ENCODE measurements at places on chromosomes 11 and 22. TPM values are rescaled to one million over a fixed set of nuclear protein-coding genes. Genes with fewer than 3 reads are reported as not detected.
A peak's percentile ranks its signal among the peaks of the same experiment; 100 is the strongest.

- DNase-seq = no peak
Measured at GRCh38 chr22:31852691-31853421, 91.5 kb upstream of the YWHAH start.

DNA sequence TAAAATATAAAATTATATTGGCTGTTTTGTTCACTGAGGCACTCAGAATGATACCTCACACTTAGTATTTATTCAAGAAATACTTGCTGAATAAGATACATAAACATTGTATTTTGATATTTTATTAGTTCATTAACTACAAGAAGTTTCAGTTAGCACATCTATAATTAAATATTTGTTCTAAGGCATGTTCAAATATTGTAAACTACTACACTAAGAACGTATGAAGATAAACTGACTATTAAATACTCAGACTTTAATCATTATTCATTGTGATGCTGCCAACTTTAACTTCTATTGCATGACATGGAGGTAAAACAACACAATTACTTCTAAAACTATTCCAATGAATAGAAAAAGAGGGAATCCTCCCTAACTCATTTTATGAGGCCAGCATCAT, 129.5 kb downstream of the ATG16L2 start:
- no peak for DNase-seq

- no peak for DNase-seq
Measured at GRCh38 chr11:68064926-68065325, 26.1 kb downstream of the TCIRG1 start.

Gene SERPING1
- 118 TPM for total RNA-seq

- no peak for DNase-seq
Measured at GRCh38 chr11:67441098-67441563, 2.1 kb downstream of the CORO1B start.

Gene KCNK7
- total RNA-seq = 0.81 TPM

DNA sequence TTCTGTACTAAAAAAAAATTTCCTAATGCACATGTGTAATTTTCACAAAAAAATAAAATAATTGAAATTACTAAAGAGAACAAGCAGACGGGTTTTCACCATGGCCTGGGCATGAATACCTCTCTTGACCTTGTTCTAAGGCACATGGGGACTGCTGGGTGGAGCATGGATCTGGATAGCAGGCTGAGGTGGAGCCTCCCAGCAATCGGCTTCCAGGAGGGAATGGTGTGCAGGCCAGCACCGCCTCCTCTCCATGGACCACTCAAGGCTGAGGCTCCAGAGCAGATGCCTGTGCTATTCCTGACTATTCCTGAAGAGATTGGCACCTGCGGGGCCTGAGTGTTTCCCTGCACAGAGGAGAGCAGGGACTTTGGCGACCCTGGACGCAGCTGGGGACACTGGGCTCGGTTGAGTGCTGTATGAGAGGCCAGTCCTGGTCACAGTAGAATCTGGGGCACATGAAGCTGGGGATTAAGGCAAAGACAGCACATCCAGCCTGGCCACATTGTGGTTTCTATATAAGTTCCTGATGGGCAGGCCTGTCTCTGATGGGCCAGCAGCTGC, 963.6 kb downstream of the BRD1 start:
- DNase-seq = no peak

GRCh38 chr11:75578977-75579376, 16.9 kb downstream of the SERPINH1 start:
- DNase-seq = no peak

- DNase-seq = peak; percentile 29
Measured at GRCh38 chr11:1570896-1571759, 943 bp downstream of the DUSP8 start.

DNA sequence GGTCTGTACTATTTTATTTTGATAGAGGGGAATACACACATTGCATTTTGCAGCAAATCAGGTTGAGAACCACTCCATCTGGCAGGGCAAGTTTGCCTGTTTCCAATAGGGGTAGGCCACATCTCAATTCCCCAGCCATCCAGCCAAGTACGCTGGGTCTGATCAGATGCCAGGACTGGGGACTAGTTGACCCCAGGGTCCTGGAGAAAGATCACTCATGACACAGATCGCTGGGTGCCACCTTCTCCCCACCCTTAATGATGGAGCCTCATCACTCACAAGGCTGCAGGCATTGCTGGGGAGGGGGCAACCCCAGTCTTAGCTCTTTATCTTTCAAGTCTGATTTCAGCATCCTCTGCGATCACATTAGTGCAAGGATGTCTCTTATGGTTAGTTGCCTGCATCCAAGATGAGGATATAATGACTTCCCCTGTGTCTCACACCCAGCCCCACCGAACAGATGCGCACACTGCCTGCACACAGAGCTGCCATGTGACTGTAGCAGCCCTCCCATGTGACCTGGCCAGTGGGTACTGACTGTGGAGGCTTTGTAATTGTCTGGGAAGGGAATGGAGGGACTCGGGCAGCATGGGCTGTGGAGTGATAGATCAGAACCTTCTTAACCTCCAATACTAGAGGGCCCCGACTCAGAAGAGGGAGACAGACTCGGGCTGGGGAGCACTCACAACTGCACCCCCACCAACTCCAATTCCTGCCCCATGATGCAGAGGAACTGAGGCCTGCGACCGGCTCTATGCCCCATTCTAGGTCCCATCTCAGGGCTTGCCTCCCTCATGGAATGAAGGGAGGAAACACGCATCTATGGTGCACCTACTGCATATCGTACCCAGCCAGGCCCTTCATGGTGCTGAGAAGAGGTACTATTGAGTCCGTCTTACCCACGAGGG, 155.8 kb downstream of the DSCAML1 start:
- no peak for DNase-seq

Gene ZC3H12C
- 16.1 TPM for total RNA-seq

DNA sequence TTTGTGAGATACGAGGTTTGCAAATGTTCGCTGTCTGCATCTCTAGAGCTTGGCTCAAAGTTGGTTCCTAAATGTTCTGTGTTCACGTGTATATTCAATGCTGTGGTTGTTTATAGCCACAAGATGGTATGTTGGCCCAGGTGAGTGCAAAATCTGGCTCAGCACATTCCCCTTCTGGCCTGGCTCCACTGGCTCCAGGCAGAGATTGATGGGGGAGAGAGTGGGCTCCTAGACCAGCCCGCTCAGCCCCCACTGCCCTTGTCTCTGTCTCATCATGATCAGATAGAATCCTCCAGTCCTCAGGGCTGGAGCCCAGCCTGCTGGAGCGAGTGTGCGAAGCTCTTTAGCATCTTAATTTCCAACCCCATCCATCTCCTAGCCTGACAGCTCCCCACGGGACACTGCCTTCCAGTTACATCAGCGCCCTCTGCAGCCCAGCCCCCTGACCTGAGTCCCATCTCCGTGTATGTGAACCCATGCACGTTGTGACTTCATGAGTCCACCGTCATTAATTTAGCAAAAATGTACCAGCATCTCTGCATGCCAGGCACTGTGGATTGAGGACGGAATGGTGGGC, 2.0 kb downstream of the P2RX3 start:
- DNase-seq = no peak

DNA sequence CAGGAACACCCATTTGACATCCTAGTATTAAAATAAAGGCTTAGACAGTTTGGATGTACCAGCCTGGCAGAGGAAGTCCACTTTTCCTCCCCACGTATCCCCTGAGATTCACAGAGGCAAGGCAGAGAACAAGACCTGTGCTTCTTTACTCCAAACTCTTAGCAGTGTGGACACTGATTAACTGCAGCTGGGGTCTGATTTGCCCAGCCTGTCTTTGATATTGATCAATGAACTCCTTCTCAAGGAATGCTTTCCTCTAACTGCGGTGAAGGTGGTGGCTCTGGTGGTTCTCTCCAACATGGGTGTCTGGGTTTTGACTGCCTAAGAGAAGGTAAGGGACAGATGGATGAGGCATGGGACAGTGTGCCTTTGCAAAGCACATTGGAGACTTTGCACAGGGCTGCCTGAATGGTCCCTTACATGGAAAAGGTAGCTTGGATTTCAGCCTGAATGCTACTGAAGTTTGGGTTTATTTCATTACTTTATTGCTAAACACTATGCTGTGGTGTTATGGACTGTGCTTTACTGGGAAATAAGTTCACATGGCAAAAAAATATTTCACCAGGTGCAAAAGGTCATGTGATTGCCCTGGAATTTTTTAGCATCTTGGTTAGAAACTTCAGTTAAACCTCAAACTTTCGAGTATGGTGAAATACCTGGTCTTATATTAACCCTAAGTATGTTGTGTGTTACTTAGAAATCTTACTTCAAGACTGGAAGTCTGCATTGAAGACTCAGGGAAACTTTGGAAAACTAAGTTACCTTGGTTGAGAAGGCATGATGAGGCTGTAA, 1.8 kb downstream of the GAS2 start:
- no peak for DNase-seq

- DNase-seq = no peak
Measured at GRCh38 chr22:20918663-20919218, 1.5 kb downstream of the CRKL start.

DNA sequence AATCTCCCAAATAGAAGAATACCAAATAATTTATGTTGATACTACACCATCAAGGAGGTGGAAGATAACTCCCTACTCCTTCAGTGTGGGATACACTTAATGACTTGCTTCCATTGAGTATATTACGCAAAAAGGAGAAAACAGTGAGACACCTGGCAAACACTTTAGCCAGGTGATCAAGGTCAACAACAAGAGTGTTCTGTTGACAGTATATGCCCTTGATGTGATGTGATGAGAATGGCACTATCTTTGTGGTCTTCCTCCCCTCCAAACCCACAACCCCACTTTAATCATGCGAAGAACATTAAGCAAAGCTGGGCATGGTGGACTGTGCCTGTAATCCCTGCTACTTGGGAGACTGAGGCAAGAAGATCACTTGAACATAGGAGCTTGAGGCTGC, 26.0 kb downstream of the MAPK1 start:
- DNase-seq = no peak

DNA sequence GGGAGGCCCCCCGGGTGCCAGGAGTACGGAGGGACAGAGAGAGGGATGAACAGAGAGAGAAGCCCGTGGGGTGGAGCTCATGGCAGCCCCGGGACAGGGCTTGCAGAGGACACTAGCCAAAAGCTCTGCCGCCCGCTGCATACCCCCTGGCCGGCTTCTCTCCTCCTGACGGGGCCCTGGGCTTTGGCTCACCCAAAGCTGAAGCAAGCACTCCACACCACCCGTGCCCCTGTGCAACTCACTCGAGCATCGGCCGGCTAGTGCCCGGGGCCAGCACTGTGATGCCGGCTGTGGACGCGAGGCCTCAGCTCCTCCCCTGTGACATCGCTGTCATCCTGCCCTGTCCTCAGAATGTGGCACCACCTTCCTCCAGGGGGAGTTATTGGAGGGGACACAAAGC, 429.6 kb downstream of the BRD1 start:
- DNase-seq = no peak

GRCh38 chr11:110493346-110493745, 63.6 kb downstream of the FDX1 start:
- no peak for DNase-seq

Gene TYR
- total RNA-seq = not detected

Gene ZBTB44
- total RNA-seq = 49.0 TPM

GRCh38 chr11:6727971-6728760, 43.6 kb downstream of the OR2AG2 start:
- no peak for DNase-seq

DNA sequence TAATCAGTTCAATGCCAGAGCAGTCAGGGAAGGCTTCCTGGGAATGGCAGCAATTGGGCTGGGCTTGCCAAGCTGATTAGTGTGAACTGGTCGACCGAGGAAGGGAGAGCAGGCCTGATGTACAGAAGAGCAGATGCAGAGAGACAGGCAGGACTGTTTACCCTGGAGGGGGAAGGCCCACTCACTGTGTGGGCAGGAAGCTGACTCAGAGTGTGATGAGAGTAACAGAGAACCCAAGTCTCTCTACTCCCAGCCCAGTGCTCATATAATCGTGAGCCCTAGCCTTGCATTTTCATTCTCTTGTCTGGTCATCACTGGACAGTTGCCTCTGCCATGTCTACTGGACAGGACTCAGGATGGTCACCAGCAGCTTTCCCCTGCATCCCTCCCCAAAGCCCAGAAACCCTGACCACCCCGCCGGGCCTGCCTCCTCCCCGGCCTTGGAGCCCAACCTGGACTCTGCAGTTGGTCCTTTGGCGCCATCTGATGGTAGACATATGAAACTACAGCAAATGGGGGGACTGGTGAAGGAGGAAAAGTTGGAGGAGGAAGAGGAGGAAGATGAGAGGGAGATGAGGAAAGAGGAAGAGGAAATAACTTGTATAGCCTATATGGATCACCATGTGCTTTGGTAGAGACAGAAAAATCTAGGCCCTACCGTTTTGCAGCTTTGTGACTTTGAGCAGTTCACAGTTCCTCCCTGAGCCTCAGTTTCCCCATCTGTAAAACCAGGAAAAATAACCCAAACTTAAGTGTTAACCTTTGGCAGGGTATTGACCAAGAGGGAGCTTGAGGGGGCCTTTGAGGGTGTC, 43.4 kb upstream of the PRDM11 start:
- DNase-seq = peak; percentile 61

GRCh38 chr22:30305519-30305905, 16.2 kb upstream of the CASTOR1 start:
- peak; percentile 87 for DNase-seq

Gene TUBA8
- total RNA-seq = 247 TPM

DNA sequence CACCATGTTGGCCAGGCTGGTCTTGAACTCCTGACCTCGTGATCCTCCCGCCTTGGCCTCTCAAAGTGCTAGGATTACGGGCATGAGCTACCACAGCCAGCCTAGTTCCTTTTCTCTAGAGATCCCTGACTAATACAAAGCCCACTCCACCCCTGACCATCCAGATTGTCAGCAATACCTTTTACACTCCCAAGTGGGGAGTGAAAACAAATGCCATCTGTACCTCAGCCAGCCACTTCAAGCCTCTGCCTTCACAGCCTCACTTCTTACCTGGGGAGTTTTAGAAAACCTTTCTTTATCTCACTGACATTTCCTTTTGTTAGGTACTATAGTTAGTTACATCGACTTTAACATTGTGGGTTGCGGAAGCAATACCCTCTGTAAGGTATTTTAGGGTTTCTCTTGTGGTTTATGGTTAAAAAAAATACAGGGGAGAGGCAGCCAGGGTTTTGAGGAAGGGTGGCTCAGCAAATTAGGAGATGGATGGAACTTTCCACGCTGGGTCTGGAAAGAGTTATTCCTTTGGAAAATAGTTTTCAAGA, 8.9 kb downstream of the TOM1 start:
- no peak for DNase-seq

GRCh38 chr11:46009647-46010046, 87.2 kb downstream of the LARGE2 start:
- DNase-seq = no peak
